ENCODE measurements at places on chromosomes 6 and 20.

- DNase-seq = no peak
Observed at GRCh38 chr6:27478141-27478705, 5.3 kb upstream of the ZNF184 start.

DNA sequence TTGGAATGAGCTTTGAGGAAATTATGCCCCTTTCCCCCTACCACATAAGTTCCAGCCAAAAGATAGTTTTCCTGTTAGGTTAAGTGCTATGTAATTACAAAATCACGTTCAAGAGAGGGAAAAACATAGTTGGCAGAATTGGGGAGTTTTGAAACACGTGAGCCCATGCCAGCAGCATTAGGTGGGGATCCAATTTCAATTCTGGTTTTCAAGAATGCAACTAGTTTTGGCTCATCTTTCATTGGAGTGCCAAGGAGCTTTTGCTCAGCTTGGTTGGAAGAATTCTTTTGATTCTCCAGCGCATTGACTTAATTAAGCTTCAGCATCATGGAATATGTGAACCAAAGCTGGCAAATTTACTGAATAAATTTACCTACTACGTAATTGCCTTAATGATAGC is 95.9 kb downstream of the SAMD5 start:
- DNase-seq = no peak

DNA sequence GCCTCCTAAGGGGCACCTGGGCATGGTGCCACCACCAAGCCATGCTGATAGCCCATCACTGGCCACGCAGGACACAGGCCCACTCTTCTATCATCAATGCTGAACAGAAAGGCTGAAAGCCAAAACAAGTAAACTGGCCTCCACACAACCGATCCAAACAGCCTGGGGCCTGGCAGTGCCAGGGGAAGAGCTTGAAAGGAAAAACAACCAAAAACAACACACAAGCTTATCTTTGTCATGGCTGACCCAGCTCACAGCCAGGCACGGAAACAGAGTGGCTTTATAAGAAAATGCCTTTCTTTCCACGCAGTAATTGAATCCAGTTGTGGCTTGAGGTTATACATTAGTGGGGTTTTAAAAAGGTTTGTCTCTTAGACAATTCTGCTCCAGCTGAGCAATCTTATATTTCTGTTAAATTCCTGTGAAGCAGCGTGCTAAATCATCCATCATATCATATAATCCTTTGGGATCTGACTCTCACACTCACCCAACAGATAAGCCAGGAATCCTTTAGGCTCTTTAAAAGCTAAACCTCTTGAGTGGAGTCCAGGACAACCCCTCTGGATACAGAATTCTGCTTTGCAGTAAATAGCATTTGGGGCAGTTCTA is 65.4 kb upstream of the SLC22A16 start:
- no peak for DNase-seq

DNA sequence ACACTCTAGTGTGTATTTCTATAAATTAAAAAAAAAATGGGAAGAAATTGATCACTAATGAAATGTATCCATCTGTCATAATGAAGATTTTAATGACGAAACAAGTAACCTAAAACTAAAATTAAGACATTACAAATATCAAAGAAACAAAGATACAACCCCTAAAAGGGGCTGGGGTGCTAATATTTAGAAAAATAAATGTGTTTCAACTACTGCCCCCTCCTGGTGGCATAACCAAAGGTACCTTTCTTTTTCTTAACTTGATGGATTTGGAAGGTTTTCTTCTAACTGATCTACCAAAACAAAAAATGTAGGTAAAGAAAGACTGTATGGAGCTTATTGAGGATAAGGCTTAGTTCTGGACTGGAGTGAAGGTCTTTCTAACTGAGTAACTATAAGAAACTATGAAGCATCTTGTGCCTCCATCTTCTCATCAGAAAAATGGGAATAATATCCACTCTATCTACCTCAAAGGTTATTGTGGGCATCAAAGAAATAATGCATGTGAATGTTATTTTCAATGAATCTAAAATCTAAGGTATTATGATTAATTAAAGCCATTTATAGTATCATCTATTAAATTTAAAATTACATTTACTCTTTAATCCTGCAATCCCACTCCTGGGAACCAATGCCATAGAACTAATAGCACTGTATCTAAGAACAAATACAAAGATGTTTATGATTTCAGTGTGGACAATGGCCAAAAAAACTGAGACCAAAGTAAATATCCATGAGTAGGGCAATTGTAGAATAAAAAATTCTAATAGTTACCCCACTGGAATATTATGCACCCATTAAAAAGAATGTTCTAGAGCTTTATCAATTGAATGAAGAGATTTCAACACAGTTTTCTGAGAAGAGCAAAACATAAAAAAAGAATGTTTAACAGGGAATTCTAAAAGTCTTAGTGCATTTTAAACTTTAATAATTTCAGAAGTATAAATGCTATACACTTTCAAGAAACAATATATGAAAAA is 117.2 kb downstream of the BACH2 start:
- no peak for DNase-seq

- DNase-seq = no peak
Observed at GRCh38 chr20:2453792-2454191, 16.8 kb downstream of the SNRPB start.

DNA sequence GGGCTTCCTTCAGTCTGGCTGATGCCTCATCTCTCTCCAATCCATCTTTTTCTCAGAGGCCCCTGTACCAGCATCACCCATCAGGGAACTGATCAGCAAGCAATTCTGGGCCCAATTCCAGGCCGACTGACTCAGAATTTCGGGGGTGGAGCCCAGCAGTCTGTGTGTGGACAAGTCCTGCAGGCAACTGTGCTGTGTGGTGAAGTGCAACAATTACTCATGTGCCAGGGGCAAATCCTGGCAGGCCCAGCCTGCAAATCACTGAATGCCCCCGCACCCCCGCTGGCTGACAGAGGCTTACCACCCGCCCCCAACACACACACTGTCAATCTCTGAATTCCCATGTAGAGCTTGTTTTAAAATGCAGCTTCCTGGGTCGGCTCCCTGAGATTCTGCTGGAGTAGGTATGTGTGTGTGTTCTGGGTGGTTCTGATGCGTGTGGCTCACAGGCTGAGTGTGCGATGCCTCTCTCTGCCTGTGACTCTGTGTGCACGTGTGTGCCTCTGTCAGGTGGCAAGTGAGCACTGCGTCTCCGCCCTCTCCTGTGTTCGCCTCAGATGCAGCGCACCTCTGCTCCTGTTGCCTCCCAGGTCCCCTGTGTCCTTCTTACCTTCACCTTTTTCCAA is 45.4 kb downstream of the SSR1 start:
- no peak for DNase-seq

- DNase-seq = no peak
Observed at GRCh38 chr6:132068766-132069165, 117.6 kb upstream of the CCN2 start.

DNA sequence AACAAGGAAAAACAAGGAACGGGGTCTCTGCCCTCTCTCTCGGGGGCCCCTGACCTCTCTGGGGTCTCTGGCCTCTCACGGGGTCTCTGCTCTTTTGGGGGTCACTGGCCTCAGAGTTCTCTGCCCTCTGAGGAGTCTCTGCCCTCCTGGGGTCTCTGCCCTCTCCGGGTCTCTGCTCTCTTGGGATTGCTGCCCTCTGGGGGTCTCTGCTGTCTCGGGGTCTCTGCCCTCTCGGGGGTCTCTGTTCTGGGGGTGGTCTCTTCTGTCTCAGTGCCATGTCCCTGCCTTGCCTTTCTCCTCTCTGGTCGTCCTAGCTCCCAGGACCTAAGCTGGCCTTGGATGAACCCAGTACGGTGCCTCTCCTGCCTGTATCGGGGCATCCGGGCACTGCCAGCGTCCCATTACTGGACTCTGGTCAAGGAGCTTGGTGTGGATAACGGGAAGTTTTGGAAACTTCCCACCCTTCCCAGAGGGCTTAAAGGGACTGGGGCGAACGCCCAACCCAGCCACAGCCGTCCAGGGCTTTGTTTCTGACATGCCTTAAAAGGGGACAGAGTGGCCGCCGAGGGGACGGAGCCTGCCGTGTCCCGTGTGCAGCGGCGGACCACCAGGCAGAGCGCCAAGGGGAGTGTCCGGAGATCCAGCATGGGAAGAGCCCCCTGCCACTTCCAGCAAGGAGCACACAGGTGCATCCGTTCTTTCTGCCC is 24.7 kb upstream of the MRGBP start:
- DNase-seq = no peak

DNA sequence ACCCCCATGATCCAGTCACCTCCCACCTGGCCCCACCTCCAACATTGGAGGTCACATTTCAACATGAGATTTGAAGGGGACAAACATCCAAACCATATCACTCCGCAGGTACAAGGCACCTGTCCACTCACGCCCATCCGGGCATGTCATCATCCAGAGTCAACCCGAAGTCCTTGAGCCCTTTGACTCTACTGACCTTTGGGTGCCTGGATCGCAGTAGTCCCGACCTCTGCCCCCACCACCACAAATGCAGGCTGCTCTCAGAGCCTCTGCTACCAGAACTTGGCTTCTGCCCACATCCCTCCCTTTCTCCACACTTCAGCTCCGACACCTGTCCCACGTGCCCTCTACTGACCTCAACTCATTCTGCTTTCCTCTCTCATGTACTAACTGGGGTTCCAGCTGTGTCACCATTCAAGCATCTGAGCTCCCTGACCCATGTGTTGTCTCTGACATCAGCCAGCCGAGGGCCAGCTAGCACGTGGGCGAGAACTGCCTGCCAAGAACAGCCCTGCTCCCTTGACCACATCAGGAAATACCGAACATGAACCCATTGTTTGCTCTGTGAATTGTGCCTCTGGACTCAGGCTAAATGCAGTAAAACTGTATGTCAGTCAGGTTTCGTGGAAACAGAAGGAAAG is 498.3 kb upstream of the SULF2 start:
- DNase-seq = no peak

DNA sequence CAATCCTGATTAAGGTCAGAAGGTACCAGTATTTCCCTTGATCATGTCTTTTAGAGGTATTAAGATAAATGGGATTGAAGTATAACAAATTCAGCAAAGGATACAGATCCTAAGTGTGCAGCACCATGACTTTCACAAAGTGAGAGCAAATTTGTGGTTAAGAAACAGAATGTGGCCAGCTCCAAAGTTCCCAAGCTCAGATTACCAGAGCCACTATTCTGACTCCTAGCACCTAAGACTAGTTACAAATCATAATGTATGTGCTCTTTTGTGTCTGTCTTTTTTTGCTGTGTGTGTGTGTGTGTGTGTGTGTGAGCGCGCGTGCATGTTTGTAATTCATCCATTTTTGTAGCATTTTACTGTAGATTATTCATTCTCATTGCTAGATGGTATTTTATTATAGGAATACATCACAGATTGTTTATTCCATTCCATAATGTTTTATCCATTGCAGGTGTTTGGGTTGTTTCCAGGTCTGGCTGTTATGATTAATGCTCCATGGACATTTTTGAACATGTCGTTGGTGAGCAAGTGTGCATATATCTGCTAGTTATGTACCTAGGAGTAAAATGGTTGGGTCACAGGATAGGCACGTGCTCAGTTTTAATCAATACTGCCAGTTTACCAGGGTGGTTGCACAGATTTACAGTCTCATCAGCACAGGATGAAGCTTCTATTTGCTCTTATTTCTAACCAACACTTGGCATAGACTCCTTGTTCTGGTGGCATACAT is 314.0 kb upstream of the JAG1 start:
- DNase-seq = no peak

DNA sequence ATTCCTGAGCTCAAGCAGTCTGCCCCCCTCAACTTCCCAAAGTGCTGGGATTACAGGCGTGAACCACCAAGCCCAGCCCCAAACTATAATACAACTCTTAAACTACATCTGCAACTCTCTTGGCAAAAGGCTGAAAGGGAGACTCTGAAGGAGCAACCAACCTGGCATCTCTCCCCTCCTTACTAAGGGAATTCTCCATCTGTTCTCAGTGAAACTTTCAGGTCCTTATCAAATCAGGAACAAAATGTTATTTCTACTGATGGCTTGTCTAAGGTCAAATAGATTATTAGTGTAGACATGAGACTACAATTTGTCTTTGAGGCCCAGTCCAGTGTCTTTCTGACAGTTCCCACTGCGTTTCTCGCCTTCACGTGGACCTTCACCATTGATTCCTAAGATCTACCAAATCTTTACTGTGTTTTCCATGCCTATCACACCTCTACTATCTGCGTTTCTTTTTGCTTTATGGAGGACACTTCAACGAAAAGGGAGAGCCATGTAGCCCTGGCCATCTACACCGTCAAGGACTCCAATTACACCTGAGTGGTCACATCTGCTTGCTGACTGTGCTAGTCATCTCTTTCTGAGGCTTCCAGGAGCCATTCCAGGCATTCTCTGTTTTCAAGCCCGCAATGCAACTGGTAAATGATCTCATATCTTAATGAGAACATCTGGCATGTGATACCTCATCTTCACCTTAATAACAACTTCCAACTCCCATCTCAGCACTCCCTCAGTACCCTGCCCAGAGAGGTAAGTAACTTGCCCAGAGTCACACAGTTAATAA is 405.7 kb upstream of the CITED2 start:
- DNase-seq = no peak

GRCh38 chr6:135360222-135360621 is 137.3 kb downstream of the AHI1 start:
- DNase-seq = no peak

GRCh38 chr20:13041574-13042457 is 33.0 kb downstream of the SPTLC3 start:
- DNase-seq = no peak

DNA sequence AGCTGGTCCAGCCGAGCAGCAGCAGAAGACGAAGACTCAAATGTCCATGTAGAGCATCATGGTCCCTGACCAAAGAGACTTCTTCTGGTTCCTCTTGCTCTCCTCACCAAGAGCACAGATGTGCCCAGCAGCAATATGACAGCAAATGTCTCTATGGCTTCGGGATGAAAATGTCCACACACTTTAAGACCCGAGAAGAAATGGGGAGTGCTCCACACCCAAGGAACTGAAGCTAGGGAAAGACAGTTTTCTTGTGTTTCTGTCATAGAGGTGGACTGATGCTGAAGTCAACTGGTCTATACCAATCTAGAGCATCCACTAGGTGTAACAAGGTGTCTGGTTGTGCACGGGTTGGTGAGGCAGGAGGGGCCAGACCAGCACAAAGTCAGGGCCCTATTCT is 4.5 kb upstream of the CPNE1 start:
- no peak for DNase-seq

DNA sequence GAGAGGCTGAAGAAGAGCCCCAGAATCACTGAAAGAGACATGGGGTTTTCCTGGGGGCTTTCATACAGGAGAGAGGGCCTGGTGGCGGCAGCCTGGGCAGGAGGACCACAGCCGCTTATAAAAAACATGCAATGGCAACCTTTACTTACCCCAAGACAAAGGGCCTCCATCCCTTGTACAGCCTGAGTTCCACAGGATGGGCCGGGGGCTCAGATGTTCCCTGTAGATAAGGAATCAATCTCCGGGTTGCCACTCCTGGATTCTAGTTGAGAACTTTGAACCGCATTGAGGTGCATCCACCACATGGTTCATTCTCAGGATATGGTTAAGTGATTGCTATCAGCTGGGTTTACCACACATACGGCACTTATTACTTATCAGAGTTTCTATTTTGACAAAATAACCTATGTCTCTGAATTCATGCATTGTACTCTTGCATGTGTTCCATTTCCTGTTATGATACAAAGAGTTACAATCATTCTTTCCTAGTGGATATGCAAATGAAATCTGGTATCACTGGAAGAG is 677.6 kb downstream of the KIF16B start:
- DNase-seq = no peak

- DNase-seq = no peak
Observed at GRCh38 chr6:140824595-140824994, 1308.1 kb upstream of the GJE1 start.

GRCh38 chr6:152353440-152353839 is 283.7 kb downstream of the SYNE1 start:
- DNase-seq = no peak

Measured in cerebellar nuclear complex (tissue), 1 donor.